Activated CD4-positive, alpha-beta T cell treated with anti-CD3 and anti-CD28 coated beads, Interleukin-2, amount 50 U/mL, for 4 hours (primary cell): ENCODE measurements at places on chromosomes 5 and 9.

- DNase-seq, result no peak
These were observed 62.0 kb upstream of the MEF2C start for GRCh38 chr5:88944751-88945531.

DNA sequence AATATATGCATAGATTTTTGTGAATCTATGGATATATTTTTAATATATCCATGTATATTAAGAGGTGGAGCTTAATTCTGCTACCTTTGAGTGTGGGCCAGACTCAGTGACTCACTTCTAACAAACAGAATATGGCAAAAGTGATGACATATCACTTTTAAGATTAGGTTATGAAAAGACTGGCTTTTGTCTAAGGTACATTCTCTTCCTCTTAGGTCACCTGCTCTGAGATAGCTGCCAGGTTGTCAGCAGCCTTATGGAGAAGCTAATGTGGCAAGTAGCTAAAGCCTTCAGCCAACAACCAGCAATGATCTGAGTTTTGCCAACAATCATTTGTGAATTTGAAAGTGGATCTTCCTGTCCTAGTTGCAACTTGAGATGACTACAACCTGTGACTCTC lies 83.8 kb downstream of the ANKRD31 start:
- no peak for DNase-seq

DNA sequence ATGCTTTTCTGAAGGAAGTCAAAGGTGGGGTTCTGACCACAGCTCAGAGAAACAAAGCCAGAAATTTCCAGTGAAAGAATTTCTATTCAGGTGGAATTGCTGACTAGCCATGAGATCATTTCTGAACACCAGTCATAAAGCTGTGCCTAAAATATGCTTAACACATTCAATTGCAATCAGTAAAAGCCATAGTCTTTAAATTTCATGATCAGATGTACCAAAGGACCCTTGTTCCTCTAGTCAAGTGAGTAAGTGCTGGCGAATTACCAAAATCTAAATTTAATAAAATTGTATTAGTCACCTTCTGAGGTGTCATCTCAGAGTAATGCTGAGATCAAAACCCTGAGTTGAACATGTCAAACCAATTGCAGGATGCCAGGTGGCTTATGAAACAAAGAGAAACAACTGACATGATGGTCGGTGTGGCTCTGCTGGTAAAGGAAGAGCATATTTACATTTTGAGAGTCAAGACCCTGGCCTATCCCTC lies 334.2 kb upstream of the CCNH start:
- no peak for DNase-seq

DNA sequence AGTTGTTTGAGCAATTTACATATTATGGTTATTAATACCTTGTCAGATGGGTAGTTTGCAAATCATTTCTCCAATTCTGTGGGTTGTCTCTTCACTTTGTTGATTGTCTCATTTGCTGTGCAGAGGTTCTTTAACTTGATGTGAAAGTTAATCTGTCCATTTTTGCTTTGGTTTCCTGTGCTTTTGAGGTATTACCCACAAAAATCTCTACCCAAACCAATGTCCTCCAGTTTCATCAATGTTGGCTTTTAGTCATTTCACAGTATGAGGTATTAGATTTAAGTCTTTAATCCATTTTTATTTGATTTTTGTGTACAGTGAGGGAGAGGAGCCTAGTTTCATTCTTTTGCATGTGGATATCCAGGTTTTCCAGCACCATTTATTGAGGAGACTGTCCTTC lies 82.4 kb downstream of the MRPS30 start:
- no peak for DNase-seq

DNA sequence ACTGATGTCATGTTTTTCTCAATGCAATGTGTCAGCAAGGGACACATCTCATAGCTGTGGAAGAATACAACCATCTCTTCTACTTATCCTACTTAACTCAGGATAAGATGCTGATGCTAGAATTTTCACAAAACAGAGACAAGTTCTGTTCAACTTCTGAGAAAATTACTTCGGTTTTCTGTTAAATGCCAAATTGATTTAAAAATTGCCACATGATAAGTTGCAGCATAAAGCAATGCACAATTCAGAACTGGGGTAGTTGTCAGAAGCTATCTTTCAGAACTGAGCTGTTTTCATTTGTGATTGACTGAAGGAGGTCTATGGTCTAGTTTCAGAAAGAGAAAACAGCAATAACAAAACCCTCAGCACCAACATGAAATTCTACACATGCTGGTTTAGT lies 954.8 kb upstream of the C9orf72 start:
- no peak for DNase-seq

DNA sequence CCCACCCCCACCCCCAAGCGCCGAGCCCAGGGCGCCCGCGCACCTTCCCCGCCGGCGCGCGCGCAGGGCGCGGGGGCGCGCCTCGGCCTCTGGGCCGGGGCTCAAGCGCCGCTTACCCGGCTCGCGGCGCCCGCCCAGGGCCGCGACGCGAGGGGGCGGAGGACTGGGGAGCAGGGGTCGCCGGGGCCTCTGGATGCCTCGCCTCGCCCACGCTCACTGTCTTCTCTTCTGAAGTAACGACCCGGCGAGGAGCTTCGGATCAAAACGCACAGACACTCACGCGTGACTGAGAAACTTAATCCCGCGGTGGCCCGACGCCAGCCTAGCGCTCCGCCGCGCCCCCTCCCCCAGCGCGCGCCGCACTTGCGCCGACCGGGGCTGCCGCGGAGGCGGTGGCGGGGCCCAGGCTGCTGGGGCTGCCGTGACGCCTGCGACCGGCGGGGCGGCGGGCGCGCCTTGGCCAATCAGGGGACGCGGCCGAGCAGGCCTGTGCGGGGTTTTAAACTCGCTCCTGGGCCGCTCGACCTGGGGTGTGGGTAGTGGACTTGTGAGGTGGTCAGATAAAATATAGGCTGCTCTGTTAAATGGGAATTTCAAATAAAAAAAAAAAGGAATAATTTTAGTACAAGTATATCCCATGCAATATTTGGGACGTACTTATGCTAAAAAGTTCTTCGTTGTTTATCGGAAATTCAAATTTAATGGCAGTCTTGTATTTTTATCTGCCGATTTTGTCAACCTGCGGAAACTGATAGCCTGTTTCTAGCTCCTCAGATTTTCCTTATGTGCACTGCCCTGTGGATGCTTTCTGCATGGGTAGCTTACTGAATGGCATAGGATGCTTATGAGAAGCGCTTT lies at the start of gene MPDZ:
TSS of gene MPDZ (minus strand) at position 409 of the 858 bp plus-strand sequence. CDS start 29,377 bp downstream, outside the sequence.
- no peak for DNase-seq

DNA sequence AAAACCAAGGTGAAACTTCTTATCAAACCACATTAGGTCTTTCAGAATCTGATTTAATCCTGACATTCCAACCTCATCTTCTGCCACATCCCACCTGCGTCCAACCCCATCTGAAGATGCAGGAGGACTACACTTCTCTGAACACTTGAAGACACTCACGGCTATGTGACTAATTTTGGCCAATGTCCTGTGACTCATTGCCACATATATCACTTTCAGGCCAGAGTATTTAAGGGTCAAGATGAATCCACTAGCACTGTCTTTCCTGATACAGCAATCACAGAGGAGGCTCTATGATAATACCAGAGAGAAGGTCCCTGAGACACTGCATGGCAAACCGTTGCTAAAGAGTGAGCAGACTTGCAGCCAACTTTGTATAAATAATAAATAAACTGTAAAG lies 323.4 kb downstream of the NR2F1-AS1 start:
- no peak for DNase-seq

DNA sequence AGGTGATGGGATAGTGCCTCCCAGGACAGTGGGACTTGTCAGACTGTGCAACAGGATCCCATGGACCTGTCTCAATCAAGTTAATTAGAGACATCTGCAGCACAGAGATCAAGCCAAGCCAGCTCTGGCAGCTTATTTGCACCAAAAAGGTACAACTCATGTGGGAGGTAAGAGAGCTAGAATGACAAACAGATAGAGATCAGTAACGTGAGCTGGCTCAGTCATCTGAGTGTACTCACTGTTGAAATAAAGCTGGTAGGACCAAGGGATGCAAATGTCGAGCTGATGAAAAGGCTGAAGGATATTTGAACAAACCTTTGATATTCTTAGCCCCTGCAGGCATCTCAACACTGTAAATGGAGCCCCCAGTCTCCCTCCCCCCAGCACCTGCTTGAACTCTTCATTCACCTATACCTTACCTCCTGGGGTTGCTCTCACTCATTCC lies 198.1 kb downstream of the EFNA5 start:
- no peak for DNase-seq

- DNase-seq, result no peak
These were observed 463.3 kb downstream of the IRX1 start for GRCh38 chr5:4058899-4059298.

DNA sequence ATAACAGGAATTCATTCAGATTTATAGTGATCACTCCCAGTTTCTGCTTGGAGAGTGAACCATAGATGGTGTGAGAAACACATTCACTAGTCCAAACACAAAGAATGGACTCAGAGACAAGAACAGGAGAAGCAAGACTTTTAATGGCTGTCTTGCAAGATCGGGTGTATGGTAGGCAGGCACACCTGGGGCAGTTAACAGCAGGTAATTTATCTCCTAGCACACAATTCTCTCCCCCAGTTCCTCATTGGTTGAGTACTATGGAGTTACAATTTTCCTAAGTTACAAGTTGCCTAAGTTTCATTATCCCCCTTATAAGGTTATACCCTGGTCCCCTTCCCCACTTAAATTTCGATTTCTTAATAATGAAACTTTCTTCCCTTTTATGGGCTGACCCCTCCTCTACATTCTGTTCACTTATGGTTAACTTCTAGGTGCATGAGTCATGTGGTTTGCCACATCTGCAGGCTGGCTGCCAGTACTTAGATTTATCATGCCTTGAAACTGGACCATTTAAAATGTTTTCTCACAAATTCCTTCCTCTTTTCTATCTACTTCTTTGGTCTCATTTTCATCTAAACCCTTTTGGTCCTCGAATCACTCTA lies 623.3 kb downstream of the HINT1 start:
- no peak for DNase-seq

- DNase-seq, result no peak
These were observed 71.1 kb downstream of the MAPKAP1 start for GRCh38 chr9:125635888-125636287.
